Stimulated activated CD8-positive, alpha-beta memory T cell treated with anti-CD3 and anti-CD28 coated beads, Interleukin-2, amount 100 ng/mL, for 1 hour (primary cell): ENCODE measurements at places on chromosomes 7 and 10.

GRCh38 chr10:69558559-69558958, 14.7 kb downstream of the NEUROG3 start:
- DNase-seq, result no peak

DNA sequence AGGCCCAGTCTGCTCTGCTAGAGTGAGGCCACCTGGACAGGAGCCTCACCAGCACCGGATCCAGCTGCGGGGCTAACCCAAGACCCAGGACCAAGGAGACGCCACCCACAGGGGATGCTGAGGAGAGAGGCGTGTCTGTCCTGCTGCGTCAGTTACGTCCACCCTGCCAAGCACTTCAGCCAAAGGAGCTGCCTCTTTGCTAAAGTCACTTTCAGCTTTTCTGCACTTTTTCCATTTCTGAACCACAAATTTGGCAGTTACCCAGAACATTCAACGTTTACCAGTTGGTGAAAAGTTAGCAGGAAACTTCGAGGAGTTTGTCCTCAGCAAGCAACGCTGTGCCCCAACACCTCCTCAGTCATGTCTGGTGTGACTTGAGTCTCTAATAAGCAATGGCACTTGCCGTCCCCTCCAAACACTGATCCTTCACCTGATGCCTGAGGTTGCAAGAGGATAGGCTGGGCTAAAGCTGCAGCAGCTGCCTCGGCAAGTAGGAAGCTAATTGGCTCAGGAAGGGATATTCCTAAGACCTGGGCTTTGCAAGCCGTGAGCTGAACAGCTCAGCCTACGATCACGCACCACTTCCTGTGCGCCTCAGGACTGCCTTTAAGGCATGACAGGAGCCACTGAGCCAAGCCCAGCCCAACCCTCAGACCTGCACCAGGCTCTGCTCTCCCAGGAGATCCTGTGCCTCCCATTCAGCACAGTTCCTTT, 40.1 kb downstream of the KCNH2 start:
- no peak for DNase-seq

DNA sequence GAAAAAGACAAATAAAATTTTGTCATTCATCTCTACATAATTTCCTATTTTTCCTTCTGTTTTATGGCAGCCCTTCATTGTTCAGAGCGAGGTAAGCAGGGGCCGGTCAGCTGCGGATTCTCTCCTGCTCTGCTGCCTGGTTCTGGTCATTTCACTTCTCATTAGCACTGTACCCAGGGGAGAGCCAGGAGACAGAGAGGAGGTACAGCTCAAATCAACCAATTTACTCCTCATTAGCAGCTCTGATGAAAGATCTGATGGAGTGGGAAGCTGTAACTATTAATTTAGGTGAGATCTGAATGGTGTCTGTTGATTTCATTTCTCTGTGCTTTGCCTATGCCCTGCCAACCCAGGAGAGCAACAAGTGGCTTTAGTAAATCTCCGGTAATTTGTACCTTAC, 241.5 kb upstream of the PFKP start:
- DNase-seq, result no peak

DNA sequence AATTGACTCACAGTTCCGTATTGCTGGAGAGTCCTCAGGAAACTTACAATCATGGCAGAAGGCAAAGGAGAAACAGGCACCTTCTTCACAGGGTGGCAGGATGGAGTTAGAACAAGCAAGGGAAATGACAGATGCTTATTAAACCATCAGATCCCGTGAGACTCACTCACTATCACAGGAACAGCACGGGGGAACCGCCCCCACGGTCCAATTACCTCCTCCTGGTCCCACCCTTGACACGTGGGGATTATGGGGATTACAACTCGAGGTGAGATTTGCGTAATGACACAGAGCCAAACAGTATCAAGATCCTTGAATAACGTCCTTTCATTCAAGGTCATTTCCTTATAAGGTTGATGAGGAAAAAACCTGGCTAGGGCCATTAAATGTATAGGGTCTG, 176.6 kb downstream of the TPK1 start:
- DNase-seq, result no peak

GRCh38 chr10:86261941-86262687, 104.5 kb downstream of the GRID1 start:
- no peak for DNase-seq
